ENCODE measurements at places on chromosomes 13 and 19. TPM values are rescaled to one million over a fixed set of nuclear protein-coding genes. Genes with fewer than 3 reads are reported as not detected.

- DNase-seq = no peak
These were observed 24.6 kb downstream of the ZNF160 start for GRCh38 chr19:53078668-53079067.

DNA sequence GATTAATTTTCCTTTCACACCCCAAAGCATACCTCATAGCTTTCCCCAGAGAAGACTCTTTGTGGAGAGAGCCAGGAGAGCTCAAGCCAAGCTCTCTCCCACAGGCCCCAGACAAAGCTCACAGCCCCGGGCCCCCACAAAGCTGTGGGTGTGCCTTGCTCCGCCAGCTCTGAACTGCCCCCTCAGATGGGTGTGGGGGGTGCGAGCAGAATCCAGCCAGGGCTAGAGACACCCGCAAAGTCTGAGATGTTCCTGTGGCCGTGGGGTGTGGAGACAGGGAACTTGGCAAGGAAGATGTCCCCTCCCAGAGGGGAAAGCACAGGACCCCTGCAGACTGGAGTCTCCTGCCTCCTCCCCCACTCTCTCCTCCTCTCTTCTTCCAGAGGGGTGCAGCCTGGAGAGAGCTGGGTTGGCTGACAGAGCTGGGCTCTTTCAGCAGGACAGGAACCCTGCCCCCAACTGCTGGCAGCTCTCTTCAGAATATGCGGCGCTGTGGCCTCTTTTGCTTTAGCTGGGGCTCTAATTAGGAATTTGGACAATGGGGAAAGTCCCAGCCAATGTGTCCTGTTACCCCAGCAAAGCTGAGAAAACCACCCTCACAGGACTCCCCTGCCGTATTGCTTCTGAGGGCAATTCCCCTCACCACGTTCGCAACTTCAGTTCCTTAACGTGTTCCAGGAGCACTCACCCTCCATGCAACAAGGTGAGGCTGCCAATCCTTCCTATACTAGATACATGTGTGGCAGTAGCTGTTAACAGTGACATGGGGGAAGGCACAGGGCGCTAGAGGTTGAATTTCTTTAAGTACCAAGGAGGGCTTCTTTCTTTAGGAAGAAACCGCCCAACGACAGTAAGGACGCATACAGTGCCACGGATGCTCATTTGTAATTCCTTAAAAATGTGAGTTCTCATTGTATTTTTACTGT, 170.0 kb downstream of the COL4A1 start:
- DNase-seq = no peak

GRCh38 chr13:92473765-92474475, 752.7 kb upstream of the GPC6 start:
- no peak for DNase-seq

The COX6B2 gene
- 0.15 TPM for total RNA-seq

The PNMA8B gene
- 0.07 TPM for total RNA-seq
